ENCODE measurements at places on chromosomes 7 and 10.

DNA sequence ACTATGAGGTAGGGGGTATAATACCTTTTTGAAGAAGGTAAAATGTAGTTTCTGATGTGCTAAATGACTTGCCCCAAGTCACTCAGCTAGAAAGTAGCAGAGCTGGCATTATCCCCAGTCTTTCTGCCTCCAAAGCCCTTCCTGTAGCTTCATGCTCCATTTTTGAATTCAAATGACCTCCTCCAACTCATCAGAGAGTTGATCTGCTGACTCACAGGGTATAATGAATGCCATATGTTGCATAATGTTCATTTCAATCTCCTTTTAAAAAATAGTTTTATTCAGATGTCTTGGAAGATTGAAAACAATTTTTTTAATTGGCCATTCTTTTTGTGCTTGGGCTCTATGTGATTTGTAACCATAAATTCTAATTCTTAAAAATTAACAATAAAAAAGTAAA, 272.8 kb upstream of the IMMP2L start:
- DNase-seq = peak; percentile 23

- DNase-seq = no peak
These were observed 31.6 kb downstream of the CCDC3 start for GRCh38 chr10:12969951-12970350.

DNA sequence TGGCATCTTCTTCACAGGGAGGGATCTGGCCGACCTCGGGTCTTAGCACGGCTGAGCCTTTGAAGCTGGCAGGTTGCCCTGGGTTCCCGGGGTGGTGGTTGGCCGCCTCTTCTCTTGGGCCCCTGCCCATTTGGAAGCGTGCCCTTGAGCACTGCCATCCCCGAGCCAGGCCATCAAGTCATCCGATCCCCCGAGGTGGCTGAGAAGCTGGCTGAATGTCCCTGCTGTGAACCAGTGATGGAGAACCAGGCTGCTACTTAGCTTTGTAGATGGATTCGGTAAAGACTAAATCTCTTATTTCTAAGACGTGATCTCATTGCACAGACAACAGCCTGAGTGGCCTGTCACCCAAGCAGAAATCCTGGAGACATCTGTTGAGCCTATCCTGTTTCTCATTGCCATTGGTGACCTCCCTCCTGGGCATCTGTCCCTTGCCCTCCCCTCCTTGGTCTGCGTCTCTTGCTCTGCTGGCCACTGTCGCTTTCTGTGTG, 74.3 kb downstream of the GRK5 start:
- peak; percentile 25 for DNase-seq

DNA sequence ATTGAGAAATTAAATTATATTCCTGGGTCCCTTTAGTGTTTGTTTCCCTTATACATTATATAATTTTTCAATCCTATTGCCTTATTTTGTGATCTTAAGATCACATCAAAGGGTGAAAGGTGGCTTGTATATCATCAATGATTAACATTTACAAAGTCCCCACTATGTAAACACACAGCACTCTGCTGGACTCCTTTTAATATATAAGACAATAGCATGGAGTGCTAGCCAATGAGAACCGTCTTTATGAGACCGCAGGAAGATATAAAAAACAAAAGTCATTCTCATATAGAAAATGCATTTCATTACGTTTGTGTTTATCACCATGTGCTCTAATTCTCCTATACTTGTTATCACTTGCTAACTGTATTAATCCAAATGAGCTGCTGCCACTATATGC, 108.5 kb downstream of the HOXA1 start:
- no peak for DNase-seq

DNA sequence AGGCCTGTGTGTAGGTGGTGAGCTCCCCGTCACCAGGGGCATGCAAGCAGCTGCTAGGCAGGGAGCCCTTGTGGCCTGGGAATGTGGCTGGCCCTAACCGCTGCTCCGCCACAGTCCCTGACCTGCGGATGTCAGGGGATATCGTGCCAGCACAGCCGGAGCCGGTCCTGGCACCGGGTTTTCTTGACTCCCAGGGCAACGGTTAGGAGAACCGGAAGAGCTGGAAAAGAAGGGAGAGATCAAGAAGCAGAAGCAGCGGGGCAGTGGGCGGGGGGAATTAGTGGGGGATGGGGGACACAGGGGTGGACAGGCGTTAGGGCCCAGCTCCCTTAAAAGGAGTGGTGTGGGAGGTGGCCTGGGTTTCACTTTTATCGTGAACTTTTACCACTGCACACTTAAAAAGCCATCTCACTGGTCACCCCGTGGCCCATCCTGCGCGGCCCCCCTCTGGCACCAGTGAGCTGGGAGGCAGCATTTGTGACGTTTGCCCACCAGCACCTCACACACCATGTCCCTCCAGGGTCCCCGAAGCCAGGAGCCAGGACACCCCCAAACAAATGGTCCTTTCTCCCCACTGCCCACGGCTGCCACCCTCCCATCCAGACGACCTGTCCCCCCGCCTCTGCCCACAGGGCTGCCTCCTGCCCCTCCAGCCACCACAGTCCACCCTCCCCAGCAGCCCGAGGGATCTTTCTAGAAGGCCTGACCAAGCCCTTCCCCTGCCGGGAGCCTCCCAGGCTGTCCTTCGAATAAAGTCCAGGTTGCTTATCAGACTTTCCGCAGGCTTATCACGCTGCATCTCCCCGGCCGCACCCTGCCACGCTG, 1.8 kb upstream of the MICALL2 start:
- DNase-seq = no peak

DNA sequence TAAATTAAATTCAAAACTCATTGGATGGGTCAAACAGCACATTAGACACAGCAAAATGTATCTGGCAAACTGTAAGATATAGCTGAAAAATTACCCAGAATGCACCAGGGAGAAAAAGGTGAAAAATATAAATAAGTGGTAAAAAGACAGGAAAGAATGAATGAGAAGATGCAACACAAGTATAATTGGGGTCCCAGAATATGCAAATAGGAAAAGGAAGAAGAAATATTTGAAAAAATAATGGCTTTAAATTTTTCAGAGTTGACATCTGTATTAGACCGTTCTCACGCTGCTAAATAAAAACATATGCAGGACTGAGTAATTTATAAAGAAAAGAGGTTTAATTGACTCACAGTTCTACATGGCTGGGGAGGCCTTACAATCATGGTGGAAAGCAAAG, 167.7 kb upstream of the PLXNA4 start:
- DNase-seq = no peak

DNA sequence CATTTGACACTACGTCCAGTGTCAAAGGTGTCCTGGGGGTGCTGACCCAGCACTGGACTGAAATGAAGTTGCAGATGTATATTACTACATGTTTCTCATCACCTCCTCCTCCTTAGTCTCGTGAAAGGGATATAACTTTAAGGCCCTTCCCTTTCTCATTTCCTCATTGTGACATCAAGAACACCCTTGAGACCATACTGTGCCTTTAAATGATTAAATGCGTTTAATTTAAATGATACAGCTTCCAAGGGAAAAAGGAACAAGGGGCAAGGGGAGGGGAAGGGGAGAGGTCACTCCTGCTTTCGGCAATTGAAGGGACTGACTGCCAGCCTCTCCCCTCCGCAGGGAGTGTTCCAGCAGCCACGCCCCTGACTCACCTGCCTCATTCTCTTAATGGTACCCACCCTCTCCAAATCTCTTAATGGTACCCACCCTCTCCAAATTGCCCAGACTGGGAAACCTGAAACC, 80.5 kb upstream of the KMT2E start:
- DNase-seq = no peak

DNA sequence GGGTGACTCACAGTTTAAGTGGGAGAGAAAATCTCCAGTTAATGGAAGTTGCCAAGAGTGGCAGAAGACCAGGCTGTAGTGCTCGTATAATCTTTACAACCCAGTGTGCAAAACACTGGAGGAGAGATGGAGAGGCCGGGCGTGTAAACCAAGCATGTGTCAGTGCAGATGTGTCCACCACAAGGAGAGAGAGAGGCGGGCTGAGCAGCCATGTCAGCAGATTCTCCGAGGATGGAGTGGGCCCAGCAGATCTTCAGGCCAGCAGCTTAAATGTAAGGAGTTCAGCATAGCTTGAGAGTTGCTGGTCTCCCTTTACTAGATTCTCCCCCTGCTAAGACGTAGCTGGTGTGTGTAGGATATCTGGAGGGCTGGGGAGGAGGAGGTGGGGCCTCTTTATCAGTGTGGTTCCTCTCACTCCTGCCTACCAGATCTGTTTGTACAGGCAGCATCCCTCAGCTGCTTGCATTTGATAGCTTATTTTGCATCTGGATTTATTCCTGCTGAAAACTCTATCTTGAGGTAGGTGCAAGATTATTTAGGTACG, 13.7 kb downstream of the BPGM start:
- peak; percentile 4 for DNase-seq

GRCh38 chr7:123797673-123798531, 47.1 kb upstream of the HYAL4 start:
- DNase-seq = peak; percentile 80

GRCh38 chr10:110006358-110007160, 1.2 kb upstream of the ADD3 start:
- DNase-seq = peak; percentile 81

GRCh38 chr10:127977357-127978009, 70.6 kb downstream of the PTPRE start:
- no peak for DNase-seq

GRCh38 chr7:5232874-5233273, 42.8 kb downstream of the WIPI2 start:
- no peak for DNase-seq

DNA sequence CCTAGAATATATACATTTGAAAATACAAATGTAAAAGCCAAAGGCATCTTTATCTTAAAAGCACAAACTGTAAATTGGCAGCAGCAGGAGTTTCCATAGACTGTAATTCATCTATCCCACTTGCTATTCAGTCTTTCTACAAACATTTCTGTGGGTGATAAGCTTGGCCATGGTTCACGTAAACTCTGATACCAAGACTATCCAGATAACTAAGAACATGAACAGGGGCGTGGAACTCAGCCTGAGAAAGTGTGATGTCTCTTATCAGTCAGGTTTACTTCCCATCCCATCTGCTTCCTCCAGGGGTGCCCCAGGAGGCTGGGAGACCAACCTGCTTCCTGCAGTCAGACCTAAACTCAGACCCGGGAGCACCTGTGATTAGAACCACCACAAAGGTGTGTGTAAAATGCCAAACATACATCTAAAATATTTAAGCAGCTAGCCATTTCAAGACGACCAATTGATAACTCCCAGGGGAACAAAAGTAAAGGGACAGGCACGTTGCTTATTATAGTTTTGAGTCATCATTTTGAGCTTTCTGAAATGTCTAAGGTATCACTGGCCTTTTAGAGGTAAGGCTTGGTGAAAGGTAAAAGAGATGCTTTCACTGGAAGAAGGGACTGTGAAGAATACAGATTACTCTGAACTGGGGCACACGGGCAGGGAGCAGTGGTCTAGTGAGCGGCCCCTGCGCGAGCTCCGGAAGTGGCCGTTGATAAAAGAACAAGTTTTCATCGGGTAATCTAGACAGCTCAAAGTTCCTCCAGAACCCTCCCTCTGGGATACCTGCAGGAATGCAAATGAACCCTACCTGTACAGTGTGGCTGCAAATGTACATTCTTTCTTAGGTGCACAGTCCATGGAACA, 51.5 kb downstream of the RSU1 start:
- DNase-seq = no peak

GRCh38 chr7:157411580-157411979, 74.8 kb downstream of the DNAJB6 start:
- DNase-seq = no peak

GRCh38 chr7:6271694-6272440, 557 bp downstream of the CYTH3 start:
- peak; percentile 64 for DNase-seq

DNA sequence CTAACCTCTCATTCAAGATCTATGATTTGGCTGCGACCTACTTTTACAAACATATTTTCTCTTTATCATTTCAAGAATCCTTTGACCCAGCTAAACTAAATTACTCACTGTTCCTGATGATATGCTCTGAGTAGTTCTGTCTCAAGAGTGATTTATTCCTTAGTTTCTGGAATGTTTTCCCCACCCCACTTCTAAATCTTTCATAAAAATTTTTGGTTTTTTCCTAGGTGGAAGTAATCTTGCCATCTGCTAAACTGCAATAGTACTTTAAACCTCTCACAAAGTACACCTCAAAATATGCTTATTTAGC, 170.8 kb downstream of the DNAJC1 start:
- no peak for DNase-seq

GRCh38 chr10:34097682-34098081, 717.4 kb downstream of the PARD3 start:
- no peak for DNase-seq

DNA sequence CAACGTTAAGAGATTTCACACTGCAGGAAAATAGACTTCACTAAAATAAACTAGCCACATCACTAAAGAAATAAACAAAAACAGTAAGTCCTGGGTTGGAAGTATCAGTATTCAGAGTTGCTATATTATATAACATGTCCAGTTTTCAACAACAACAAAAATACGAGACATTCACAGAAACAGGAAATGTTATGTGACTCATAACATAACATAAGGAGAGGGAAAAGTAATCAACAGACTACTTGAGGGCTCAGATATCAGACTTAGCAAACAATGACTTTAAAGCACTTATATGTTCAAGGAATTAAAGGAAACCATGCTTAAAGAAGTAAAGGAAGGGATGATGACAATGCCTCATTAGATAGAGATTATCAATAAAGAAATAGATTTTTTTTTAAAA, 73.5 kb upstream of the MKLN1 start:
- no peak for DNase-seq

DNA sequence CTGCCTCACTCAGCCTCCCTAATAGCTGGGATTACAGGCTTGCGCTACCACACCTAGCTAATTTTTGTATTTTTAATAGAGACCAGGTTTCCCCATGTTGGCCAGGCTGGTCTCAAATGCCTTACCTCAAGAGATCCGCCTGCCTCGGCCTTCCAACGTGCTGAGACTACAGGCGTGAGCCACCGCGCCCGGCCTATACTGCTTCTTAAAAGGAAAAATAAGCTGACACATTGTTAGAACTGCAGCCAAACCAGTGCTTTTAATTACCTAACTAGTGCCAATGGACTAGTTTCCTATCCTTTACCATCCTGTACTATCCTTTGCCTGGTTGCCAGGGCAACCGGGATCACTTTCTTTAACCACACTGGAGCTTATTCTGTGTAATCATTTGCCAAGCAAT, 108.0 kb downstream of the LRRTM3 start:
- no peak for DNase-seq

- peak; percentile 66 for DNase-seq
These were observed 5.6 kb upstream of the ZNF518A start for GRCh38 chr10:96124230-96125141.

- peak; percentile 96 for DNase-seq
These were observed 86.0 kb downstream of the FANK1 start for GRCh38 chr10:125982260-125982948.

DNA sequence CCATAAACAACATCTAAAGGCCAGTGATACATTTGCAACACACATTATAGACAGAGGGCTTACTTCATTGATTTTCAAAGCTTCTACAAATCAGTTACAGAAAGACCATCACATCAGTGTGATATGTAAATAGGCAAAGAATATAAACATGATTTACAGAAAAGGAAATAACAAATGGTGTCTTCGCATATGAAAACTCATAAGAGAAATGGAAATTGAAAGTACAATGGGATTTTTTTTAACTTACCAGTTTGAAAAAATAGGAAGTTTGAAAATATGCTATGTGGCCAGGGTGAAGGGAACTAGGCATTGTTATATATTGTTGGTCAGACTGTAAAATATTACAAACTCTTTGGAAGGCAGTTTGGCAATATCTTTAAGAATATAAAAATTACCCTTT, 27.3 kb downstream of the SEC23IP start:
- DNase-seq = no peak

GRCh38 chr10:79056736-79057391, 11.9 kb upstream of the ZMIZ1 start:
- no peak for DNase-seq
